ENCODE measurements at places on chromosomes 5 and 9. TPM values are rescaled to one million over a fixed set of nuclear protein-coding genes. Genes with fewer than 3 reads are reported as not detected.

PHF19 gene
- 11.9 TPM for total RNA-seq

LVRN gene
- total RNA-seq, result 0.19 TPM

FRMD3 gene
- 77.5 TPM for total RNA-seq

ZCCHC7 gene
- 8.1 TPM for total RNA-seq

FLT4 gene
- 2.0 TPM for total RNA-seq

SV2C gene
- 0.15 TPM for total RNA-seq

SH2D3C gene
- total RNA-seq, result 11.5 TPM

OR2V2 gene
- total RNA-seq, result not detected

ACOT12 gene
- total RNA-seq, result not detected

APBA1 gene
- total RNA-seq, result 5.6 TPM

POLR3G gene
- total RNA-seq, result 1.6 TPM

UGT3A2 gene
- not detected for total RNA-seq

OTULIN gene
- 13.9 TPM for total RNA-seq

GABRA6 gene
- total RNA-seq, result not detected

TMC1 gene
- not detected for total RNA-seq

IRX2 gene
- total RNA-seq, result not detected

ELOVL7 gene
- total RNA-seq, result 0.43 TPM

CENPK gene
- total RNA-seq, result not detected

PRR16 gene
- 6.3 TPM for total RNA-seq

LIFR gene
- 58.0 TPM for total RNA-seq

UBTD2 gene
- total RNA-seq, result 6.6 TPM

NRG2 gene
- 1.8 TPM for total RNA-seq

Data from right atrium auricular region (tissue), 2 donors.